Stimulated activated CD8-positive, alpha-beta memory T cell treated with anti-CD3 and anti-CD28 coated beads, Interleukin-7, amount 100 ng/mL, for 1 hour (primary cell): ENCODE measurements at places on chromosomes 2 and 18.

DNA sequence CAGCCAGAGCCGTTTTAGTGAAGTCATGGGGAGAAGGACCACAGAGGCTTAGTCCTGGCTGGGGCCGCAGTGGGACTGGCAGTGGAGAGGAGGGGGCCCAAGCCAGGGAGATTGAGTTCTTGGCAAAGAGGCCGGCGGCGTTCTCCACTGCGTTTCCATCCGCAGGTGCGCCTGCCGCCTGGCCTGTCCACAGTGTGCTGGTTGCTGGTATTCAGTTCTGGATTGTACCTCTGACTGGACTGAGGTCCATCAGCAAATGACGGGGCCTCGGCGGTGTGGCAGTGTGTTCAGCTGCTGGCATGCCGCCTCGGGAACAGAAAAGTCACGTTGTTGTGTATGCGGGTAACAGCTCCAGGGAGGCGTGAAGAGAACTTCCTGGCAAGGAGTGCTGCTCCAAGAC lies 36.8 kb downstream of the LRRFIP1 start:
- DNase-seq = no peak

- no peak for DNase-seq
These were observed 252.4 kb downstream of the FSIP2 start for GRCh38 chr2:185990861-185991525.

DNA sequence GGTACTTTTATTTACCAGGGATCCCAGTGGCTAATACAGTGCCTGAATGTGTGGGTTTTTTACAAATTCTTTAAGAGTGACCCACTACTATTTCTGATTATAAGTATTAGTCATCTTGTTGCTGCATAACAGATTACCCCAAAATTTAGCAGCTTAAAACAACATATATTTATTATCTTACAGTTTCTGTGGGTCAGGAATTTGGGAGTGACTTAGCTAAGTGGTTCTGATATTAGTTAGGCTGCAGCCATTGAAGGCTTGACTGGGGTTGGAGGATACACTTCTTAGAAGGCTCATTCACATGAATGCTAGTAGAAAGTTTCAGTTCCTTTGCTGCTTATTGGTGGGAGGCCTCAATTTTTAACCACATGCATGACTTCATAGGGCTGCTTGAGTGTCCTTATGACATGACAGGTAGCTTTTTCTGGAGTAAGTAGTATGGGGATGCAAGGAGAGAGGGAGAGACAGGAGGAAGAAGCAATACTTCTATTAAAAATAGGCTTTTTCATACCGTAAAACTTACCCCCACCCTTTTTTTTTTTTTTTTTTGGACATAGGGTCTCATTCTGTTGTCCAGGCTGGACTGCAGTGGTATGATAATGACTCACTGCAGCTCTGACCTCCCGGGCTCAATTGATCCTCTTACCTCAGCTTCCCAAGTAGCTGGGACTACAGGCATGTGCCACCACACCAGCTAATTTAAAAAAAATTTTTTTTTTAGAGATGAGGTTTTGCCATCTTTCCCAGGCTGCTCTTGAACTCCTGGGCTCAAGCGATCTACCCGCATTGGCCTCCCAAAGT lies 13.3 kb upstream of the POLE4 start:
- no peak for DNase-seq

GRCh38 chr2:232609607-232610006 lies 23.8 kb upstream of the EFHD1 start:
- no peak for DNase-seq

- no peak for DNase-seq
These were observed 719 bp downstream of the SMAD2 start for GRCh38 chr18:47929681-47930198.

GRCh38 chr2:14587119-14587518 lies 45.4 kb upstream of the LRATD1 start:
- no peak for DNase-seq

DNA sequence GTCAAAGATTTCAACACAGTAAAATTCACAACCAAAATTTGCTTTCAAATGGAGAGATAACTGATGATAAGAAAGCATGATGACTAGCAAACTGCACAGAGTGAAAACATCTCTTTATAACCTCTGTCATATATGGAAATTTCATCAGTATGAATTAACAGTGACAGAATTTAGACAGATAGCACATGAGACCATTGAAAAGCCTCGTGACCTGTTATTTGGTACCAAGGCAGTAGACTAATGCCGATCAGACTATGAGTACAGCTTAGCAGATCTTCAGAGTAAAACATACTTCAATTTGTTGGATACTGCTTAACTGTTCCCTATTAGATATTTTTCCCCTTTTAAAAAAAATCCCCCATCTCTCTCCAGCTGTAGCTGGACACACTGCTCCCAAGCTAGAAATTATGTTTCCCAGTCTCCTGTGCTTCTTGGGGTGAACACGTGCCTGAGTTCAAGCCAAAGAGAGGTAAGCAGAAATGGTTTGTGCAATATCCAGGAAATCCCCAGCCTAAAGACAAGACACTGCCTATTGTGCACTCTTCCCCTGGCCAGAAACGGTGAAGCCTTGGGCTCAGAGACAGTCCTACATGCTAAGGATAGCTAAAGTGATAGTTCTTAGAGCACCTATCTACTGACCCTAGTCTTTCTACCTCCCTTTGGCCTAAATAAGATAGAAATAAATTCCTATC lies 256.1 kb downstream of the NCKAP5 start:
- no peak for DNase-seq

DNA sequence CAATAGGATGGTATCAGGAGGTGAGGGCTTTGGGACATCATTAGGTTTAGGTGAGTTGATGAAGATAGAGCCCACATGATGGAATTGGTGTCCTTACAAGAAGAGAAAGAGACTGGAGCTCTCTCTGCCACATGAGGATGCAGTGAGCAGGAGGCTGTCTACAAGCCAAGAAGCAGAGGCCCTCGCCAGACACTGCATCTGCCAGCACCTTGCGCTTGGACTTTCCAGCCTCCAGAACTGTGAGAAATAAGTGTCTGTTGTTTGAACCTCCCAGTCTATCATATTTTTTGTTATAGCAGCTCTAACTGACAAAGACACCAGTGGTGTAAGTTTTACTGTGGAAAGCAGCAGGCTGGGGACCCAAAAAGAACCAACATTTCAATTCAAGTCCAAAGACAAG lies 571.1 kb upstream of the ID2 start:
- no peak for DNase-seq

DNA sequence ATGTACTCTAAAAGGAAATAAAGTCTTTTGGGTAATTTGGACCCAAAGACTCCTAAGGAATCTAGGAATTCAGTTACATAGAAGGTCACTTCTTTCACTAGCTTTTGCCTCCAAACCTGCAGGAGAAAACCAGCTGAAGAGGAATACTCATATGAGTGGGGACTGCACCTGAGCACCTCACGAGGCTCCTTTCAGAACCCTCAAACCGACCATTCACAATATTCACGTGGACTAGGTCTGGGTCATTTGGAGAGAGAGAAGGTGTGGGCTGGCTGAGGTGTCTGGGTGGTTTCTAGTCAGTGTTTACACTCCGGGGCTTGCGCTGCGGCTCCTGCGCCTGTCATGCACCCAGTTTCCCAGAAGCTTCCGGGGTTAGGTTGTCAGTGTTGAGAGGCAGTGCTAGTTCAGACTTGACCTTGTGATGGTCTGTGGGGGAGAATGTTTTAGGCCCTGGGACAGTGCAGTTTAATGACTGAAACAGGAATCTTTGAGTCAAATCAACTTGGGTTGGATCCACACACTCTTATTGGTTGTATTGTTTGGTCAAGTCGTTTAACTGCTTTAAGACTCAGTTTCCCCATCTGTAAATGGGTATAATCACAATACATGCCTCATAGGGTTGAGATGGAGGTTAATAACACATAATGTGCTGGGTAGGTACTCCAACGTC lies 78.4 kb downstream of the LIMS1 start:
- DNase-seq = no peak

GRCh38 chr2:172442072-172442895 lies 14.9 kb downstream of the ITGA6 start:
- no peak for DNase-seq

- DNase-seq = no peak
These were observed 62.1 kb upstream of the PGAP1 start for GRCh38 chr2:196988639-196989038.

GRCh38 chr18:12491611-12492435 lies 84.1 kb downstream of the PRELID3A start:
- no peak for DNase-seq

DNA sequence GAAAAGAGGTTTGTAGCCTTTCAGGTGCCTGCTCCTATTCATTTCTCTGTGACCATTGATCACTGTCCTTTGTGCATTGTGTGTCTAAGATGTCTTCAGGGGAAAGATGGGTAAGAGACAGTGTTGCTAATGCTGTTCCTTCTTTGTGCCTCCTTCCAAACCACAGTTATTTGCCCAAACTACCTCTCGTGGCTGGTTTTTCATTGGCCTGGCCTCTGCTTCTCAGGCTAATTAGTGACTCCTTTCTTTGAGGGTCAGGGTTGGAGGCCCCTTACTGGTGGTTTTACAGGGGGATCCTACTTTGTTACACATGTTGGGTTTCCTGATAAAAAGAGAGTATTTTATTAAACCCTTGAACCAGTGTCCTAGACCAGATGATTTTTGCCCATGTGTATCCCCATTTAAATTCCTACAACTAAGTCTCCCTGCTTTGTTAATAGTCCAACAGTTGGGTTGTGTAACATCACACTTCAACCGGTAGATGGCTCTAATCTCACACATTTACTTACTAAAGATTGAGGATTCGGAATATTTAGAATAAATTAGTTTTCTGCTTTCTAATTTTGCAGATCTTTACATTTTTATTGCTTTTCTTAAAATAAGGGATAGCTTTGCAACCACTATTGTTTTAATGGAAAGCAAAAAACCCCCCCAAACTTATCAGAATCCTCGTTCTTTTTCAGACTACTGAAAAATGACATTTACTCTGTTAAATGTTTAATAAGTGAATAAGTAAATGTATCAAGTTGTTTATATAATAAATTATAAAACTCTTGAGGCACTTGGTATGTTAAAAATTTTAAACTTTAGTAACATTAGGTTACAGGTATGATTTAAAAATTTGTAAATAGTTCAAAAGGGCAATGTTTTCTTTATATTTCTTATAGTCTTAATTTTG lies 2.4 kb downstream of the MARS2 start:
- no peak for DNase-seq

DNA sequence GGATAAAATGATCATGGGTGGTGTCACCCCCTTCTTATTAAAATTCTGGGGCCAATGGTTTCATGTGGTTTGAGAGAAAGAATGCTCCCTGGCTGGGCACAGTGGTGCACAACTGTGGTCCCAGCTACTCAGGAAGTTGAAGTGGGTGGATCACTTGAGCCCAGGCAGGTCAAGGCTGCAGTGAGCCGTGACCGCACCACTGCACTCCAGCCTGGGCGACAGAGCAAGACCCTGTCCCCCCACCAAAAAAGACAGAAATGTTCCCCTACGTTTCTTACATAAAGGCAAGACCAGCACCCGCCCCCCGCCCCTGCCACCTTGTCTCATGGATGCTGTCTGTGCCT lies 53.0 kb upstream of the ID2 start:
- no peak for DNase-seq
